GM19239 (cell line): ENCODE measurements at places on chromosomes 3 and 15.

DNA sequence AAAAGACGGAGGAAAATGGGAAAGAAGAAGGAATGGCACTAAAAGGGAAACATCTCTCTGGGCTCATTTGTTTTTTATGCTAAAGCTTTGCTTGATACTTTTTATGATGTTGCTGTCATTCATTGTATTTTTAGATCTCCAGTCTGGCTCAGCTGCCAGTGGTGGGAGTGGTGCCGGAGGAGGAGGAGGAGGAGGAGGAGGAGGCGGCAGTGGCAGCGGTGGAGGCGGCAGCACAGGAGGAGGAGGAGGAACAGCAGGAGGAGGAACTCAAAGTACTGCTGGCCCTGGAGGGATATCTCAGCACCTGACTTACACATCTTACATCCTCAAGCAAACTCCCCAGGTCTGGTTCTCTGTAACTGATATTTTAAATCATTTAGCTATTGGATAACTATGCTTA, 49.6 kb downstream of the MAP6D1 start:
- no peak for DNase-seq

DNA sequence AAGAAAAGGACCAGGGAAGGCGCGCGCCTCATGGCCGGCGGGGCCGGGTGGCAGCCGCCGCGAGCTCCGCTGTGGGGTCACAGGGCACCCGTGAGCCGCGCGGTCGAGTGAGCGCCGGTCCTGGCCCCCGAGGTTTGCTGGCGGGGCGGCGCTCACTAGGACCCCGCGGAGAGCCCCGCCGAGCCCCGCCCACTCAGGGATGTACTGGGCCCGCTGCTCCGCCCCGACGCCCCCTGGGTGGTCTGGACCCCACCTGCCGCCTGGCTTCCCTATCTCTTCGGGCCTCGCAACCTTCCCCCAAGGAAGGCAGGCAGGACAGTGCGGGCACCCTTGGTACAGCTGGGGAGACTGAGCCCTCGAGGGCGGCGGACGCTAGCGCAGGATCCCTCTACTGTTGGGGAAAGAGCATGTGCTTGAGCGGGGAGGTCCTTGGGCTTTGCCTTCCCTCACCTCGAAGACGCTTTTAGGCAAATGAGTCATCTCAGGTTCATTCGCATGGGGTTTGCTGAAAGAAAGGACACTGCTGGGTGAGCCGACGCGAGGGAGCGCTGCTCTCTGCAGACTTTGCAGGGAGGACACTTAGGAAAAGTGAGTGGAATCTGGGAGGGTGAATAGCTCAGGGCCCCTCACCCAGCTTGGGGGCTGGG, at the start of gene CHRNB4:
Gene CHRNB4 (minus strand): TSS at position 109 of the 647 bp plus-strand sequence. CDS start 77 bp downstream, at position 32.
- no peak for DNase-seq

DNA sequence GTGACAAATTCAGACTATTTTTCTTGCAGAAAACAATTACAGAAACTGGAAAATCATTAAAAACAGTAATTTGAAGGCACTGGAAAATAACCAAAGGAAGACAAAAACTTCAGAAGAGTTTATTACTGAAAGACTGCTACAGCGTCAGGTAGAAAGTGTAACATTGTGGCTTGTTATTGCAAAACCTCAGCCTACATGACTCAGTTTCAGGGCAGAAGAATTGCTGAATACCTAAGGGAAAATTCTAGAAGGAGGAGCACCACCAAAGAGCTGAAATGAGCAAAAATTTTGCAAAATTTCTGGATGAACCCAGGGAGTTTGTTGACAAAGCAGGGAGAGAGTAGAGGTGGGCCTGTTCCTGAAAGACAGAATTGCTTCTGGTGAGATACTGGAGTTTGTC, 219.6 kb downstream of the C3orf38 start:
- DNase-seq, result no peak

DNA sequence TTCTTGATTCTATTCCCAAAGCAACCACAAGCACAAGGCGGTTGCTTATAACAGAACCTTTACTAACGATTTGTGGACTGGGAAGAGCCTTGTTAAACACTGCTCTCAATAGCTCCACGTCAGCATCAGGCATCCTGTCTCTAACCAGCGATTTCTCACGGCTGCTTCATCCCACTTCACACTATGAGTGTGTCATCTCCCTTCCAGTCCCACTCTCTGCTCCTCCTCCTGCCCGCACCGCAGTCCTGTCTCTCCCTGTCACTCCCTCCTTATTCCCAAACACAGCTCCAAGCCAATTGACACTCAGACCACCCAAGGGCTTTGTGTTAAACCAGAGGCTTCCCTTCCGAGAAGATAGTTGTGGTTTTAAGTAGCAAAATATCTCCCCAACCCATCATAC, 94.8 kb downstream of the ABHD5 start:
- DNase-seq, result no peak

GRCh38 chr3:71064956-71065763, 518.4 kb downstream of the FOXP1 start:
- DNase-seq, result no peak
